ENCODE measurements at places on chromosomes 7 and 10. TPM values are rescaled to one million over a fixed set of nuclear protein-coding genes. Genes with fewer than 3 reads are reported as not detected.

CYP3A5 gene
- total RNA-seq: 26.4 TPM

- no peak for ATAC-seq
These were observed 191.8 kb downstream of the ADARB2 start for GRCh38 chr10:1545524-1545923.

GRCh38 chr7:22481726-22482125, 18.3 kb downstream of the STEAP1B start:
- peak; percentile 71 for ATAC-seq

NEURL1 gene
- 0.16 TPM for total RNA-seq

GRCh38 chr10:110044681-110045080, 36.9 kb downstream of the ADD3 start:
- no peak for ATAC-seq

ADAM12 gene
- 0.64 TPM for total RNA-seq

GRCh38 chr7:135147341-135147898, 452 bp upstream of the TMEM140 start:
- ATAC-seq: no peak

DNA sequence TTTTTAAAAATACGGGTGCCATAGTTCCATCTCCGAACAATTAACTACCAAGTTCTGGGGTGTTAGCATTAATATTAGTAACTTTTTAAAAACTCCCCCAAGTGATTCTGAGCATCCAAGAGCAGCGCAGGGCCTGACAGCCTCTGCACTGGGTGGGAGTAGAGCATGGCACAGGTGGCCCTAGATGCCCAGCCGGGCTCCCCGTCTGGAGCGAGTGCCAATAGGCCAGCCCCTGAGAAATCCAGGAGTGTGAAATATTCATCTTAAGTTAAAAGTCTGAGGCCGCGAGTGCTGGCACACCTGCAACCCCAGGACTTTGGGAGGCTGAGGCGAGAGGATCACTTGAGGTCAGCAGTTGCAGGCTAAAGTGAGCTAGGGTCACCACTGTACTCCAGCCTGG, 16.2 kb downstream of the FAM107B start:
- ATAC-seq: no peak

PRSS37 gene
- total RNA-seq: not detected

DNA sequence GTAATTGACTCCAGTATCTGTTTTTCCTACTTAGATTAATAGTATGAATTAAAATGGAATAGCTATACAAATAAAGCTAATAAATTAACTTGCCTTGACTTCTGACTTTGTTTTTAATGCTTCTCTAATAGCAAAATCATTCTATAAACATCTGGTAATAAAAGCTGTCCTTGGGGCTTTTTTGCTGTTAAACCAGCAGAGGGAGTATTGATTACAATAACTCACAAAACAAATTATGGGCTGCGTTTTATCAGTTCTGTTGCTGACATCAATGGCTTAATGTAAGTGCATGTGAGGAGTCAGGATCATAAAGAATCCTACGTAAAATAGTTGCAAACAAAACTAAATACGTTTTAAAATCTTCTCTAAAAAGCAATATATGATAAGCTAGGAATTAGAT, 667.8 kb downstream of the PCDH15 start:
- no peak for ATAC-seq

Data from esophagus mucosa (tissue), 1 donor.